ENCODE measurements at places on chromosomes 5 and 9.

GRCh38 chr9:119500072-119500771 lies 131.0 kb upstream of the BRINP1 start:
- DNase-seq = no peak

GRCh38 chr9:5799314-5799713 lies 33.6 kb downstream of the ERMP1 start:
- DNase-seq = no peak

GRCh38 chr5:148810823-148811222 lies 15.6 kb upstream of the ADRB2 start:
- DNase-seq = no peak

DNA sequence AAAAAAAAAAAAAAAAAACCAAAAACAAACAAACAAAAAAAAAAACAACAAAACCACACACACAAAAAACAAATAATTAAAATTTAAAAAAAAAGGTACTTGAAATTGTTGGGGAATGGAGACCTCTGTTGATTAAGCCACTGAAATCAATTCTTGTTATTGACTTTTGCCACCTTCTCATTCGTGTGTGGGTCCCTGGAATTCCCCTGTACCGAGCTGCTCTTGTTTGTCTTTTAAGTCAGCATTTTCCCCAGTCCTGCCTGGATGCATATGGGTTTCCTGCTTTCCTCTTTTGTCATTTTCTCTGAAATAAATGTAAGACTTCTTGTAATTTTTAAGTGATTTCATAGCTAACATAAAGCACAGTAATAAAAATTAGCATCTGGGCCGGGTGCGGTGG lies 45.5 kb downstream of the GPBP1 start:
- DNase-seq = no peak

GRCh38 chr5:109959652-109960051 lies 269.9 kb downstream of the MAN2A1 start:
- no peak for DNase-seq

- no peak for DNase-seq
Observed at GRCh38 chr5:64612344-64612961, 77.8 kb upstream of the SHISAL2B start.

- DNase-seq = no peak
Observed at GRCh38 chr5:138369706-138370105, 17.2 kb downstream of the KDM3B start.

DNA sequence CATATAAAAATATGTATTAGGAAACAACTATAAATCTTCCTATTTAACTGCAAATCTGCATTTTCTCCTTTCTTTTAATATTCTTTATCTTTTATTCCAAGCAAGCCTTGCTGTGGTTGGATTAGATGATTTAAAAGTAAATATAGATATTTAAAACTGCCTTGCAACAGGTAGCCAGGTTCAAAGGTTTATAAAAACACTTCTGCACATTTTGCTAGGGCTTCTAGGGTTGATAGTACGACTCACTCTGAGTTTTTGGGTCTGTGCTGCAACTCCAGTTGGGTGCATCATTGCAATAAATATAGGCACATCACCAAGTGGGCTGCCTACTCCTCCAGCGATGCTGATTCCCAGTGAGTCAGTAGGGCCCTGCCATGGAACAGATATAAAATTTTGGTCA lies 167.7 kb downstream of the MPDZ start:
- no peak for DNase-seq

DNA sequence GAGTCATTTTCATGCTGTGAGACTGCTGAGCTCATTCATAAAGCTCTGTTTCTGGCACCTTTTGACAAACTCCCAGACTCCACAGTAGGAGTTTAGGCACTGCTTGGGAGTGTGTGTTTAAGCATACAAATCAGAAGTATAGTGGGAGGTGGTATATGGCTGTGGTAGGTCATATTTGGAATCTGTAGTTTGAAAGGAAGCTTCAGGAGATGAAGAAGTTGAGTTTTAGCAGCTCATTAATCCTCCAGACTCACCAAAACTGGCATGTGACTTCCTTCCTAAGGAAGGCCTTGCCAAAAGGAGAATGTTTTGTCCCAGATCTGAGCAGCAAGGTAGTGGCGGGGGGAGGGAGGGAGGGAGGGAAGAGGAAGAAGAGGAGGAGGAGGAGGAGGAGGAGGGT lies 52.8 kb downstream of the SAXO1 start:
- DNase-seq = no peak

DNA sequence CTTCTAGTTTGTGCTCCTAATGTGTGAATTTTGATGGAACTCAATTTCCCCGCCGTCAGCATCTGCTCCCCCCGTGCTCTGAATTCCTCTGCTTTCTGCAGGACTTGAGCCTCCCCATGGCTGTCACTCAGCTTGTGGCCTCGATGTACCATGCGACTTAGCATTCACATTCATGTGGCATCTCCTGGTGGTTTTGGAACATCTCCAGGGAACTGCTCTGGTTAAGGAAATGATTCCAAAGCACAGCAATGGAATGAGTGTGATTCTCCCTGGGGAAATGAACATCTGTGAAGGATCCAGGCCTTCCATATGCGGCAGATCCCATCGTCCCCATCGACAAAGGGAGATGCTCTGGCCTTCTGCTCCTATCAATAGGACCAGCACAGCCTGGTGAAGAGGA lies 119.0 kb downstream of the ENTREP1 start:
- DNase-seq = no peak

DNA sequence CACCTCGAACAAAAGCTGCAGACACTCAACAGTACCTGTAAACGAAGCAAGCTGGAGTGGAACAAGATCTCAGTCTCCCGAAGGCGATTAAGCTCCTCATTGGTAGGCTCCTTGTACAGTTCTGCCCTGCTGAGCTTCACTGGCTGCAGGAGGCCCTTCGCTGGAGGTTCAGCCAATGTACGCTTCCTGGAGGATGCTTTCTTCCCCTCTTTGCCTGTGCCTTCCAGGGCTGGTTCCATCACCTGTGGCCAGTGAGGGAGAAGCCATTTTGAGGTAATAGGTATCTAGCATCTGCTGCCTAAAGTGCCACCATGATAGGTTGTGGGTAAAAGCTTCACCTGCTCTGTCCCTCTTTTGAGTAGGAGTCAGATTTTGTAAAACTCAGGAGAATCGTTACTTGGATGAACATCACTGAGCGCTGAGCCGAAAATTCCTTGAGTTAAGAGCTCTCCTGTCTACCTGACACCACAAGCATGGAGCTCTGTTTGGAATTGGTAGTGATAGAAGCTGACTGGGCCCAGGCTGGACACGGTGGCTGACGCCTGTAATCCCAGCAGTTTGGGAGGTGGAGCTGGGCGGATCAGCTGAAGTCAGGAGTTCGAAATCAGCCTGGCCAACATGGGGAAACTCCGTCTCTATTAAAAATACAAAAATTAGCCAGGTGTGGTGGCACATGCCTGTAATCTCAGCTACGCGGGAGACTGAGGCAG lies 1.4 kb downstream of the NOL6 start:
- DNase-seq = no peak

- no peak for DNase-seq
Observed at GRCh38 chr9:137296670-137297664, 5.1 kb downstream of the NRARP start.

- no peak for DNase-seq
Observed at GRCh38 chr9:4306066-4306776, 6.4 kb upstream of the GLIS3 start.

DNA sequence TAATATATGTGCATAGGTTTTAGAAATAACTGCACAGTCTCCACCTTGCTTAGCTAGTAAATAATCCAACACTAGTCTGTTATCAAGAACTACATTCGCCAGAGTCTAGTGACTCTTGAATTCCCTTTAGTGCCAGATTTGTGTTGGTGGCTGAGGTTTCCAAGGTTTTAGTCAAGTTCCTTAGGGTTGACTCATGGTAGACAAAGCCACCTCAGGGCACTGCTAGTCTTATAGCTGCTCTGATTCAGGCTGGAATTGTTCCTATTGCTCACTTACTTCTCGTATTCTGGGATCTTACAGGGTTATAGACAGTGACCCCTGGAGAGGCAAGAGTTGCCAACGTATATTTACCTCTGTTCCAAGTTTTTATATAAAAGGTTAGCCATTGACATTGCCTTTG lies 1369.8 kb upstream of the CDH9 start:
- no peak for DNase-seq

DNA sequence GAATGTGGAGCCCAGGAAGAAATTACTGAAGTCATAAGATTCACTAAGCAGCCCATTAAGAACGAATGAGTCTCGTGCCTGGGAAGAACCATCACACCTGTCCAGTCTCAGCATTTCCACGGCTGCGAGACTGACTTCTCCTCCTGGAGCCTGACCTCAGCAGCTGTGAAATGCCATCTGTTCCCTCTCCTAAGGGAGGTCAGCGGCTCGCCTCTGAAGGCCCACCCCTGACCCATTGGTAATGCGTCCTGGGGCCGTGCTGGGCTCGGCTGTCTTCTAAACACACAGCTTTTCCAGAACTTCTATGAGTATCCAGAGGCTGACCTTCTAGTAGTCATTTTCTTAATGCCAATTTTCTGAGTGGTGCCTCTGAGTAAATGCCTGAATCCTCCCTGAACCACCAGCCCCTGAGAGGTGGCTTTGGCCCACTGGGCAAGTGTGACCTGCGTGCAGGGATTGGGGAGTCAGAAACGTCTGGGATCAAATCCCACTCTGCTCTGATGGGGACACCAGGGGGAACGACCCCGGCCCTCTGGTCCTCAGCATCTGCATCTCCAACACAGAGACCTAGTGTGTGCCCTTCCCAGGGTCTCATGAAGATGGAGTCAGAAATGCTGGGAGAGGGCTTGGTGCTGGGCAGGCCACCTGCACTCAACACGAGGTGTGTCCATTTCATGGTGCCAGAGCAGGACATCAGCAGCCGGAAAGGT lies 5.7 kb downstream of the SLC6A3 start:
- DNase-seq = no peak

GRCh38 chr9:125971050-125971449 lies 223.9 kb downstream of the PBX3 start:
- DNase-seq = no peak

GRCh38 chr5:150106674-150107426 lies 20.5 kb upstream of the CSF1R start:
- DNase-seq = no peak

- DNase-seq = no peak
Observed at GRCh38 chr5:72179816-72180440, 72.7 kb downstream of the MAP1B start.

- no peak for DNase-seq
Observed at GRCh38 chr9:121861501-121862180, 210.2 kb downstream of the DAB2IP start.

DNA sequence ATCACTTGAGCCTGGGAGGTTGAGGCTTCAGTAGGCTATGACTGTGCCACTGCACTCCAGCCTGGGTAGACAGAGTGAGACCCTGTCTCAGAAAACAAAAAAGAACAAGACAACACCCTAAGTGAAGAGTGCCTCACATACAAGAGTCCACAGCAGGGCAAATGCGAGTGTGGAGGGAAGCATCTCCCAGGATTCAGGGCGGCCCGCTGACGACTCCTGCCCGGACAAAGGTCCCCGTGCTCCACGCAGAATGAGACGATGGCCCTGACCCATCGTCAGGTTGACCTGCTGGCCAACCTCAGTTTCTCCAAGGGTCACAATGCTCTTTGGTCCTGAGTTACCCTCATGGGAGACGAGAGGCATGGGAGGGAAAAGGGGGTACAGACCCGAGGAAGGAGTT lies 18.3 kb downstream of the MRNIP start:
- DNase-seq = no peak

DNA sequence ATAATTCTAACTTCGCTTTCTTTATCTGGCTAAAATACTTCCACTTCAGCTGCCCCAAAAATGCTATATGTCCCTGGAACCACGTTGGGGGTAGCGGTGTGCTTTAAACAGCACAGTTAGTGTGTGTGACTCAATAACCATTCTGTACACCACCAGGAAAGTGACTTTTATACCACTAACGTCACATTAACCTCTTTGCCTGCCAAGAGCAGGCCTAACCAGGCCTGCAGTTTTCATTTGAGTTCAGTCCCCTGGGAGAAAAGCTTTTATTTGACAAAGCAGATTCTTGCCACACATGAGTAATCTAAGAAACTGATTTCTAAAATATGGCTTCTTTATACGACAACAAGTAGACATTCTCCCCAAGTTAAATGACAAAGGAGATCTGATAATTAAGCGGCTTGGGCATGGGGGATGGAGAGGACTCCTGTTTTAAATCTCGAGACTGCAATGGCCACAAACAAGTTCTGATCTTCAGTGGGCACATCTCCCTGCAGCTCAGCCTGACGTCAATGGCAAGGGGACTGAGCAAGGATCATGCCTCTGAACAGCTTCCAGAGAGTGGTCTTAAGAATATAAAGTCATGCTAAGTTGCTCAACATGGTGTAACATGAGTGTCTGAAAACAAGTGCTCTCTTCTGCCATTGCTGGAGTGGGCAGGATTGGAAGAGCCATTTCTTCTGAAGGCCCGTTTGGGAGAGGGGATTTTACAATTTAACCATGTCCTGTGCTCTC lies 91.8 kb downstream of the GLIS3 start:
- DNase-seq = no peak

- no peak for DNase-seq
Observed at GRCh38 chr9:121383715-121384114, 13.7 kb upstream of the STOM start.

- no peak for DNase-seq
Observed at GRCh38 chr5:107860044-107860443, 189.3 kb upstream of the EFNA5 start.

DNA sequence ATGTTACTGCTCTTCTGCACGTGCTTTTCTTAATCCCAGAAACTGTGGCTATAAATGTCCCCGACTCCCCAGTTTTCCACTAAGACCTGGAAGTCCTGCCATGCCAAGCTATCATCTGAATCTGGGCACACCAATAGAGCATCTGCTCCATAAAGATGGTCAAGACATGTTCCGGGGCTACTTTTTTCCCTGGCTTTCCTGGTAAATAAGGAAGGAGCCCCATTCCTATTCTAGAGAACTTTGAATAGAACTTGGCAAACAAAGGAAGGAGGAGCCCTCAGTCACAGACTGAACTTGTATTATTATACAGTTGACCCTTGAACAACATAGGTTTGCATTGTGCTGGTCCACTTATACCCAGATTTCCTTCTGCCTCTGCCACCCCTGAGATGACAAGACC lies 182.9 kb downstream of the CCDC192 start:
- DNase-seq = no peak

GRCh38 chr9:113668061-113668460 lies 204.5 kb downstream of the RGS3 start:
- no peak for DNase-seq

DNA sequence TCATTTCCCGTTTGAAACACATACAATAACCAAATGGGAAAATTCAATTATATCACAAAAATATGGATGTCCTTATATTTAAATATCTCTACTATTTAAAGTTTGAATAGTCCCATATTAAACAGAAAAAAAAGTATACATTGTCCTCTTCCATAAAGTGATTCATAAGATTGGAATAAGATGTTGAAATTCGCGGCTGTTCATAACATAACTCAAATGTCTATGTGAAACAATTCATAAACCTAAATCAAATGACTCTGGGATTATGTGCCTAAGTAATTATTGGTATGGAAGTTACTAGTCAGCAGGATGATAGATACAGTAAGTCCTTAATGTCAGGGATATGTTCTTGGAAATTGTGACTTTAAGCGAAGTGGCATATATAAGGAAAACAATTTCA lies 3.9 kb upstream of the EFNA5 start:
- DNase-seq = no peak

- no peak for DNase-seq
Observed at GRCh38 chr5:172444626-172445365, 9.5 kb downstream of the SH3PXD2B start.

Measured in T-helper 17 cell (primary cell).